ENCODE measurements at places on chromosomes 1 and 21.

GRCh38 chr1:234533034-234533891, 54.3 kb upstream of the TARBP1 start:
- no peak for DNase-seq

DNA sequence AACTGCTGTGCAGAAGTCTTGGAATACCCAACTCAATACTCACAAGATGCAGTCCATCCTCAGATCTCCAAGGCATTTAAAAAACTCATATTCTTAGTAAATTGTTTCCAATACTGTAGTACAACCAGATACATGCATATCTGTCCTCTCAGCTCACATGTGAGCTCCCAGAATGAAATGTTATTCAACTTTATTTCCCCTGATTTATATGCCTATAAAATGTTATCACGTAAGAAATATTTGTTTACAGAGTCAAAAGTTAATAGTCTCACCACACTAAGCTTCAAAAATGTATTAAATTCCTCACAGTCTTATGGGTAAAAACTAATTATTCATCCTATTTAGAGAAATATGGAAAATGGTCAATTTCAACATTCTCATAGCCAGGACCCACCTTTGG, 56.6 kb downstream of the LTN1 start:
- no peak for DNase-seq

GRCh38 chr1:180165509-180166435, 11.1 kb downstream of the QSOX1 start:
- no peak for DNase-seq

DNA sequence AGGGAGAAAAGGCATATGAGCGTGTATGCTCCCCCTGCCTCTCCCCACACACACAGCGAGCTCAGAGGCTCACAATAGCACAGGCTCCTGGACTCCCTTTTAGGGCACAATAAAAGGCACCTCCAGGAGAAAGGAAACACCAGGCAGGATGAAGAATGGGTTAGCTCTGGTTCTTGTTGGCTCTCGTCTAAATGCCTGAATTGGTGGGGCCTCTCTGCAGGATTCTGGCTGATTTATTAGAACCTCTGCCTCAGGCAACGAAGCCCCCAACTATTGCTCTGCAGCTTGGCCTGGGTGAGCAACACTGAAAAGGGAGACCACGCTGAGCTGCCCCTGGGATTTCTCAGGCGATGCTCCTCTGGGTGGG, 590.9 kb upstream of the PLXNA2 start:
- no peak for DNase-seq

GRCh38 chr1:8598783-8599182, 218.7 kb downstream of the RERE start:
- DNase-seq, result no peak

DNA sequence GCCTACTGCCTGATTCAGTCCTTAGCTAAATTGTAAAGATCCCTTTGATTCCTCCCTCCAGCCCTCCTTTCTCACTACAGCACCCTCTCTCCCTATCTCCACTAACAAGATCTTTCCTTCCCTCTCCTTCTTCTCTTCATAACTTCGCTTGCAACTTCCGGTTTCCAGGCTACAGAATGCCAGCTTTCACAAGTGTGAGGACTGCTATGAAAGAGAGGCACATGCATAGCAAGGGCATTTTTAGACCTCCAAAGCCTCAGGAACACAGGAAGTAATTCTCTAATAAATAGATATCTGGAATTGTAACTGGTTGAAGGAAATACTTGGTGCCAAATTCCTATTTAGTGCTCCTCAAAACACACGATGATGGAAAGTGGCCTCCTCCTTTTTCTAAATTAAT, 196.7 kb downstream of the HLX start:
- no peak for DNase-seq

DNA sequence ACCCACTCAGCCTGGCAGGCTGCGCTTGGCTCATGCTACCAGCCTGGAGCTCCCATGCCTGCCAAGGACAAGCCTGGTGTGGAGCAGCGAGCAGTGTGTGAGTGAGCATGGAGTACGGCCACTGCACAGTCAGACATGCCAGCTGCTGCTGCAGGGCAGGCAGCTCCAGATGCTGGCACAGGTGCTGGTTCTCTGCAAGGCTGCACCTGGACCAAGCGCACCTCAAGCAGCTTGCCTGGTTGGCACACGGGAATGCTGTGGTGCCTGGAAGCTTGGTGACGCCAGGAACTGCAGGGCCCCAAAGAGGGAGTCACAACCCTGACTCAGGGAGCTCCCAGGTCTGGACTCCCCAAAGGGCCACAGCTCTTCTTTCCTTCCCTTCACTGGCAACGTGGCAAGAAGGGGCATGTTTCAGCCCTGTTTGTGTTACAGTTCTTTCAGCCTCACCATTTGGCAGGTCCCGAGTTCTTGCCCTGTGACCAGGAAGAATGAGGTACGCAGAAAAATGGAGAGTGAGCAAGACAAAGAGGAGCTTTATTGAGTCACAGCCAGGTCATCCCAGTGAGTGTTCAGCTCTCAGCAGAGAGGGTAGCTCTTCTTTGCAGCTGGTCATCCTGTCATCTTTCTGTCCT, 26.1 kb downstream of the ACOT7 start:
- DNase-seq, result no peak

DNA sequence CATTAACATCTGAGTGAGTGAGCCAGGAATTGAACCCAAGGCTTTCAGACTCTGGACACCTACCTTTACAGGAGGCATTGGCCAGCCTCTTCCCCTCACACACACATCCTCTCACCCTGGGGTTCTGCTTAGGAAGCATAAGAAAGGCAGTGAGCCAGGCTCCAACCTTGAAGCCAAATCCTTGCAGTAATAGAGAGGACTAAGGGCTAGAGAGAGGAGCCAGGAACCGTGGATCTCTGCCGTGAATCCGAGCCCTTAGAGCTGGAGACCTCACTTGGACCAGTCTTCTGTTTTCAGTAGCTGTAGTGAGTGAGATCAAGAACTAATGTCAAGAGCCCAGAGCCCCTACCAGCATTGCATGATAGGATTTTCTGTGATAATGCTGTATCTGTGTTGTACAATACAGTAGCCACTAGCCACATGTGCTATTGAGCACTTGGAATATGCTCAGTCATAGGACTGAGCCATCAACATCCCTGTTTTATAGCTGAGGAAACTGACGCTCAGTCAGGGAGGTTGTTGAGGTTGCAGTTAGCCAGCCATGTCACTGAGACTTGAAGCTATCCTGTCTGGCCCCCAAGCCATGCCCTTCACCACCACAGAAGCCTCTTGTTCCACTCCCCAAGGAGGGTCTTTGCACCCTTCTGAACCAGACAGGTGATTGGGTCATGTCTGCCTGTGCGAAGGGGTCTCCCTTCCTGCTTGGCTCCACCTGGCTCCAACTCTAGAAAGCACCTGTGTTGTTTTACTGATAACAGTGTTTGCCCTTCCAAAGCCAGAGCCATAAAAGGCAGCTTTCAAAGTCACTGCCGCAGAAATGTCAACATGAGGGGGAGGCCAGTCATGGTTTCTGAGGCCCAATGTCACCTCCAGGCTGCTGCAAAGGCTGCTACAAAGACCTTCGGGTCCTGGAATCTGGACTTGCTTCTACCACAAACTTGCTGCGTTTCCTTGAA, 101.1 kb upstream of the JUN start:
- no peak for DNase-seq

- DNase-seq, result no peak
These were observed 573.3 kb upstream of the NCAM2 start for GRCh38 chr21:20424943-20425342.

GRCh38 chr1:154304664-154305337, 16.1 kb upstream of the AQP10 start:
- no peak for DNase-seq

DNA sequence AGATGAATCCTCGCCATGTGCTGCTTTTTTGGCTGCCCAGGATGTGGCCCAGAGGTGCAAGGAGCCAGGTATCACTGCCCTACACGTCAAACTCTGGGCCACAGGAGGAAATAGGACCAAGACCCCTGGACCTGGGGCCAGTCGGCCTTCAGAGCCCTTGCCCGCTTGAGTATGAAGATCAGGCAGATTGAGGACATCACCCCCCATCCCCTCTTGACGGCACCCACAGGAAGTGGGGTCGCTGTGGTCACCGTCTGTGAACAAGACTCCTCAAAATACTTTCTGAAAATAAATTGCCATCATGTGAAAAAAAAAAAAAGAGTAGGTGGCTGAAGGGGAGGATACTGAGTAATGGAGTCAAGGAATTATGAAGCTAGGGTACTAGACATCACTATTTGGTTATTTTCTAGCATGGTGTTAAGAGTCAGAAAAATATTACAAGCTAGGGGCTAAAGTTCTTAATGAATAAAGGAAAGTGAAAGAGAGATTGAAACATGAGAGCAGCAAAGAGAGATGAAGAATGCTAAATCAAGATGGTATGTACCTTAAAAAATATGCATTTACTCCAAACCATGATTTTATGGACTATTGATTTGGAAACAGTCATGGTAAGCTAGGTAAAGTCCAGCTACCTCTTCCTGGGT, 84.9 kb downstream of the CLEC20A start:
- no peak for DNase-seq

DNA sequence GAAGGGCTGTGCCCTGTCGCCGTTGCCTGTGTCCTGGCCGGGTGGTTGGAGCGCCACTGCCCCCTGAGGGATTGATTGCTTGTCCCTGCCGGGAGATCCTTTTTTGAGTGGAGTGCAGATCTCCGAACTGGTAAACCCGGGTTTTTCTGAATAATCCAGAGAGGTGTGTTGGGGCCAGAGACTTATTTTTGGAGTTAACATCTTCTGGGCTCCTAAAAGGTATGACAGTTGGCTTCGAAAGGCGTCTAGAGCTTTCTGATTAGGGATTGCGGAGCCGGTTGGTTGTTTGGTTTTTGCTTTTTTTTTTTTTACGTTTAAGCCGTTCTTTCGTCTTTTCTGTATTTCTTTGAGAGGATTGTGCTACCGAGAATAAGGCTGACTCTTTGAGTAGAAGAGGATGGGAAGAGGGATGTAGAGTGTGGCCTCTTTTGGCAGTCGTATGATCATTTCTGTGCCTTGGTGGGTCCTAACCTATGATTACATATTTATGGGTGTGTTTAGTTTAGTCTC, 756 bp downstream of the RLF start:
- DNase-seq, result no peak

GRCh38 chr1:15623435-15623834, 6.2 kb downstream of the DDI2 start:
- DNase-seq, result no peak

- DNase-seq, result no peak
These were observed 18.4 kb downstream of the ZBTB17 start for GRCh38 chr1:15957221-15958095.

- no peak for DNase-seq
These were observed 274.5 kb downstream of the CTH start for GRCh38 chr1:70685300-70686286.

- DNase-seq, result no peak
These were observed 189.5 kb downstream of the SIPA1L2 start for GRCh38 chr1:232440325-232441035.

DNA sequence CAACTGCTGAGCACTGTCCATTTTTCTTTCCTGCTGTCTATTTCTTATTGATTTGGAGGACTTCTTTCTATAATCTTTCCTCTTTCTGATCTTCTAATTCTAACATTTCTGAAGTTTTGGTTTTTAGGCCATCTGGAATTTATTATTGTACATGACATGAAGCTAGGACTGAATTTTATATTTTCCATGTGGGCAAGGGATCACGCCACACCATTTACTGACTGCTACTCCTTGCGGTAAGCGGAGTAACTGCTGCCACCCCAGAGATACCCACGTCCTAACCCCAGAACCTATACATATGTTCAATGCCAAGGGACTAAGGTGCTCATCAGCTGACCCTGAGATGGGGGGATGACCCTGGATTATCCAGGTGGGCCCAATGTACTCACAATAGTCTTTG, 70.6 kb downstream of the NPHP4 start:
- DNase-seq, result no peak

GRCh38 chr1:115479055-115479482, 141.0 kb upstream of the NGF start:
- DNase-seq, result no peak

- no peak for DNase-seq
These were observed 896 bp downstream of the LYSMD1 start for GRCh38 chr1:151164732-151165280.

DNA sequence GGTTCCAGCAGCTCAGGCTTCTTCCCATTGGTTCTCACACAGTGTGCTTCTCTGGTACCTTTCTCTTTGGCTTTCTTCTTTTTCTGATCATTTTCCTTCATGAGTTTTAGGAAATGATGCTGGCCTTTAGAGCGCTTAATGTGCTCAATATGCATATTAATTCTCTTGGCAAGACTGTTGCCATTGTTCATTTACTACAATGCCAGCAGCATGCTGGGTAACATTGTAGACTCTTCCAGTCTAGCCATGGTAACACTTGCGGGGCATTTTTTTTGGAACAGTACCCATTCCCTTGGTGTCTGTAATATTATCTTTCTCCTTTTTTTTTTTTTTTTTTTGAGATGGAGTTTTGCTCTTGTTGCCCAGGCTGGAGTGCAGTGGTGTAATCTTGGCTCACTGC, 21.7 kb downstream of the UBE4B start:
- no peak for DNase-seq

Measured in stimulated activated CD8-positive, alpha-beta memory T cell treated with anti-CD3 and anti-CD28 coated beads, Interleukin-4, amount 100 ng/mL, for 1 hour (primary cell).